Ovary (tissue), 10 donors: ENCODE measurements at places on chromosomes 3 and 15. TPM values are rescaled to one million over a fixed set of nuclear protein-coding genes. Genes with fewer than 3 reads are reported as not detected.

GRCh38 chr3:30605005-30605404 is 1.4 kb upstream of the TGFBR2 start:
- DNase-seq: no peak

- no peak for DNase-seq
Observed at GRCh38 chr3:12325586-12326515, 37.0 kb downstream of the PPARG start.

GRCh38 chr3:69737392-69737791 is 1.9 kb upstream of the MITF start:
- DNase-seq: no peak

- no peak for DNase-seq
Observed at GRCh38 chr3:86960550-86960949, 30.4 kb downstream of the VGLL3 start.

DNA sequence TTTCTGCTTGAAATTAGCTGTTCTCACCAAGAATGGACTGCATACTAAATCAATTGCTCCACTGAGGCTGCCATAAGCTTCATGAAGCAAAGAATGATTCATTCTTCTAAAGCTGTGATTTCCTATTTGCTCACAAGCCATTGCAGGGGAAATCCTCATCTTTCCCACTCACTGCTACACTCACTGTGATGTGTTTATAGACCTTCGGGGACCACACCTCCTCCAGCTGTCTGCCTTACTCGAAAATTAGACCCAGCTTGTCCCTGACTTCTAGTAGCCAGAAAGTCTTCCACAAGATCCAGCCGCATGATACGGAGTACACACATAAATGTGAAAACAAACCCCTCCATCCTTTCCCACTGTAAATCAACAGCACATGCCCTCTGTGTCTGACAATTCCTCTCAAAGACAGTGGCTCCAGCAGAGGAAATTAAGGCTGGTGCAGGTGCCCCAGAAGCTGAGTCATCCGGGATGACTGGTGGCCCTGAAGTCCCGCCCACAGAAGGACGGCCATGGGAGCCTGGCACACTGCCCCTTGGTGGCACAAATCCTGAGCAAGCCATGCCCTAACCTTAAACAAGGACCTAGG is 172.0 kb downstream of the STT3B start:
- no peak for DNase-seq

The ATP2B2 gene
- polyA plus RNA-seq: 0.05 TPM

The PPP1R14D gene
- polyA plus RNA-seq: not detected

The AHSG gene
- not detected for polyA plus RNA-seq

DNA sequence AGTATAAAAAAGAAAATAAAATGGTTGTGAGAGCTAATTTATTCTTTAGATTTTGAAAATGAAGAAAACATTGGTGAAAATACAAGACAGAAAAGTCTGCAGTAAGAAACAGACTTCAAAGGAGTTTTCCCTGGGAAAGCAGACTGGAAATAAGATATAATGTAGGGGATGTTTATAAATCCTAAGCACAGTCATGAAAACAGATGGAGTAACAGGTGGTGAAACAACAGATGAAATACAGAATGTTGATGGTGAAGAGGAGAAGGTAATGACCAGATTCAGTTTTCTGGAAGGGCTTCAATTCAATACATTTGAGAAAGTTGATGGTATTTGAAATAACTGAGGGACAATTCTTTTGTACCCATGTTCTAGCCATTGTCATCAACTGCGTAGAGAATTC is 353.9 kb downstream of the CHL1 start:
- no peak for DNase-seq

The CCDC32 gene
- 32.0 TPM for polyA plus RNA-seq

DNA sequence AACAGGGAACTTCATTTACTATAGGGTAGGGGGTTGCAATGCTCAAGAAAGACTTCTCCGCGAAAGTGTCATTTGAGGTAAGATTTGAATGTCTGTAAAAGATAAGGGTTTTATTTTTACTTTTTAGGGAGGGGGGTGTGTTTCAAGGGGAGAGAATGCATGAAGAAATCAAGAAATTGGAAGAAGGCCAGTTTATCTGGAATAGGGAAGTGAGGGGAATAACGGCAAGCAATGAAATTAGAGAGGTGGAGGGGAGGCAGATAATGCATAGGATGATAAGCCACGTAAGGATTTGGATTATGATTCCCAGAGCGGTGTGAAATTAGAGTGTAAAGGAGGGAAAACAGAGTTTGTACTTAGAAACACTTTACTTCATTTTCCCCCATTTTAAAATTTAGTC is 63.0 kb upstream of the MB21D2 start:
- DNase-seq: no peak

GRCh38 chr3:147384210-147385058 is 21.9 kb downstream of the ZIC4 start:
- no peak for DNase-seq

The LRRIQ4 gene
- polyA plus RNA-seq: 0.17 TPM

GRCh38 chr3:5442106-5442785 is 254.7 kb downstream of the EDEM1 start:
- DNase-seq: no peak

GRCh38 chr15:50675535-50676144 is 11.0 kb downstream of the TRPM7 start:
- no peak for DNase-seq

- DNase-seq: no peak
Observed at GRCh38 chr15:42324308-42324707, 35.0 kb upstream of the CAPN3 start.

DNA sequence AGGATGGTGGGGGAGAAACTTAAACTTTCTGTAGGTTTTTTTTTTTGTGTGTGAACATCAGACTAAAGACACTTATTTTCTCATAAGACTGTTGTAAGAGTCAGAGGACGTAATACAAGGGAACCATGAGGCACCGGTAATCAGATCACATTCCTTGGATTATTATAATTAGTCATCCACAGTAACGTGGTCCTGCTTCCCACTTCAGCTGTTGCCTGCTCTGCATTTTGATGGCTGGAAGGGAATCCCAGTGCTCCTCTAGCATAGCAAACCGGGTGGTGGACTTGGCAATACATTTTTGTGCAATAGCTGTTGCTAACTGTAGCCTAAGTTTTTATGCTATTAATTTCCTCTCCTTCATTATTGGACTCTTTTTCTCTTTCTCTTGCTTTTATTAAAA is 294.8 kb downstream of the NR2F2 start:
- no peak for DNase-seq

DNA sequence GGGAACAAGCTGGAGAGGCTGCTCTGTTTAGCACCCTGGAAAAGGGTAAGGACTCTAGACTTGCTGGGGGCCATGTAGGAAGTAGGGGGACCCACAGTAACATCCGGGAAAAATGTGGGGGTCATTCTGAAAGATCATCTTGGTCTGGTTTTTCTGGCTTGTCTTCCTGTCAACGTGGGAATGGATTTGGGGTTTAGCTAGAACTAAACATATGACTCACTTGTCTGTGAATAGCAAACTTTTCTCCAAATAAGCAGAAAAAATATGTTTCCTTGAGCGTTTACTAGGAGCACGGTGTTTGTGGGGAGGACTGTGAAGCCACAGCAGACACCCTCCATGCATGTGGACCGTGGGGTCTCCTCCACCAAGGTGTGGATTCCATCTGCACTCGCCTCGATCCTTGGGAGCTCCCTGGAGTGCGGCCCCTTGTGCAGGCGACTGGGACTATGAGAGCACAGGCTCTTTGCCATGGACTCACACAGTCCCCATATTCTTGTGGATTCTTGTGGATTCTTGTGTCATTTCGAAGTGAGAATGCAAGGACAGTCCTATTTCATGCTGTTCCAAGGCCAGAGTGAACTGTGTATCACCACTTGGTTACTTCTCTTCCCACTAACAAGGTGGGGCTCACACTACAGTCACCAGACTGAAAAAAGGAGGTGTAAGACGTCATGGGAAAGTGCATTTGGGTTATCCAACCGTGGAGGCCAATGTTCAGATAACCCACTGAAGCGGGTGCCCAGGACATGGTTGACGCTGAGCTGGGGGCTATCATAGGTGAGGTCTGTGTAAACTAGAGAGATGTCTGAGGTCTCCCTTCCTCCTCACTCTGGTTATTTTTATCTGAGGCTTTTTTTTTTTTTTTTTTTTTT is 25.5 kb downstream of the PGPEP1L start:
- no peak for DNase-seq

GRCh38 chr3:130619196-130619595 is 102.2 kb downstream of the COL6A6 start:
- no peak for DNase-seq

DNA sequence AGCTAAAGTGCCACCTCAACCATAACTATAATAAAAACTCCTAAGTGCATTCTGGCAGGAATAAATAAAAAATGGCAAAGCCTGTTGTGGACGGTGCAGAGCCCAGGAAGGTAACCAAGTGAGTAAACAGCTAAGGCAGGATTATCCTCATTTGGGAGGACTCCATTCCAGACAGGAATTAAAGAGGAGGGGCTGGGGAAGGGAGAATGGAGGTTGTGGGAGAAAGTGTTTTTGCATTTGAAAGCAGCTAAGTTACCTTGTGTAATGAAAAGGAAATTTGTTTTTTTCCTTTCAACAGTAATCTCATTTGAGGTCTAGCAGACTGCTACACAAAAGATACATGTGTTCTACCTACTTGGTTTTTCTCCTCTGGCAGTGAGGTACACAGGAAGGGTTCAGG is 248.5 kb downstream of the TIGIT start:
- DNase-seq: no peak

The CHRM5 gene
- polyA plus RNA-seq: not detected
